ENCODE measurements at places on chromosomes 16 and 17.

DNA sequence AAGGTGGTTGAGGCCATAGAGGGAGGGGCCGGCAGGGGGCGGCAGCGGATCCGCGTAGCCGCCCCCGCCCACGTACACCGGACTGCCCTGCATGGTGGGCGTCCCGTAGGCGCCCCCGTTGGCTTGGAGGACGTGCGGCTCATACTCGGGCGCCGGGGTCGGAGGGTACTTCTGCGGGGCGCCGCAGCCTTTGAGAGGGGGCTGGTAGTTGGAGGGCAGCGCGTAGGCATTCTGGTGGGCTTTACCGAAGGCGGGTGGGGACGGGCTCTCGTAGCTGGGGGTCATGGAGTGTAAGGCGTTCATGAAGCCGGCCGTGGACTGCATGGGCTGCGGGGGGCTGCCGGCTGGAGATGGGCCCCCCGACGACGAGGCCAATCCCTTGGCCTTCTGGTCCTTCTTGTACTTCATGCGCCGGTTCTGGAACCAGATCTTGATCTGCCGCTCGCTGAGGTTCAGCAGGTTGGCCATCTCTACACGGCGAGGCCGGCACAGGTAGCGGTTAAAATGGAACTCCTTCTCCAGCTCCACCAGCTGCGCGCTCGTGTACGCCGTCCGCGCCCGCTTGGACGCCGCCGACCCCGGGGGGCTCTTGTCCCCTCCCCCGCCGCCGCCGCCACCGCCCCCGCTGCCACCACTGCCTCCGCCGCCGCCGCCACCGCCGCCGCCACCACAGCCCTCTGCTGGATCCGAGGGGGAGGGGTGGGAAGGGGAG lies 5.7 kb upstream of the HOXB2 start:
- DNase-seq, result no peak

DNA sequence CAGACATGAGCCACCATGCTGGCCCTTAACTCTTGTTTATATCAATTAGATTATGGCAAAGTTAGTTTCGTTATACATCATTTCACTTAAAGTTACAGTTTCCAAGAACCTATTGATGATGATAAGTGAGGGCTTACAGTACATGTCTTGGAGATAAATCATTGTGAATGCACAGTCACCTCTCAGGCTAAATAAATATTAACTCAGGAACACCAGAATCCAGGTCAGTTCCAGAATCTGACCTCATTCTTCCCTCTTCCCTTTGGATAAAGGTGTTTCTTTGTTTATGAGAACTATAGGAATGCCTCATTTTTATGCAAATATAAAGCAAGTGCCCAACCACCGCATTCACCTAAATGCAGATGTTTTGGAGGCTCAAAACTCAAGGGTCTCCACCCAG lies 48.4 kb upstream of the CRYM start:
- no peak for DNase-seq

GRCh38 chr17:68737761-68738443 lies 136.7 kb upstream of the FAM20A start:
- no peak for DNase-seq

GRCh38 chr16:85250147-85250463 lies 137.8 kb upstream of the CIBAR2 start:
- DNase-seq, result no peak

GRCh38 chr16:28217326-28217725 lies 5.6 kb upstream of the XPO6 start:
- DNase-seq, result no peak

DNA sequence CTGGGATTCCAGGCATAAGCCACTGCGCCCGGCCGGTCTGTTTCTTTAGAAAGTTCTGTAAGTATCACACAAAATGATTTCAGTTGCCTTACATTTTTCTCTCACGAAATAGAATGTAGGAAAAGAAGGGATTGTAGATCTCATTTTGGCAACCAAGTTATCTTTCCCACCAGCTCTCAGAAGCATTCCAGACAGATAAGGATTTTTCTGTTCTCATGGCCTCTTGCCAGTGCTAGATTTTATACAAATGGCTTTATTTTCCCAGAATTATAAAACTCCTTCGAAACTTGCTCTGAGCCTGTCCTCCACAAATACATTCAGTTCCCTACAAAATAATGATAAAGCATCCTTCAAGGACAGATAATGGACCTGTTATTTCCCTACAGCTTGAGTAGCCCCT lies 46.9 kb downstream of the LCMT1 start:
- no peak for DNase-seq

GRCh38 chr17:21077281-21077680 lies 34.5 kb upstream of the USP22 start:
- no peak for DNase-seq

GRCh38 chr17:55659661-55660060 lies 63.0 kb downstream of the TMEM100 start:
- DNase-seq, result no peak

DNA sequence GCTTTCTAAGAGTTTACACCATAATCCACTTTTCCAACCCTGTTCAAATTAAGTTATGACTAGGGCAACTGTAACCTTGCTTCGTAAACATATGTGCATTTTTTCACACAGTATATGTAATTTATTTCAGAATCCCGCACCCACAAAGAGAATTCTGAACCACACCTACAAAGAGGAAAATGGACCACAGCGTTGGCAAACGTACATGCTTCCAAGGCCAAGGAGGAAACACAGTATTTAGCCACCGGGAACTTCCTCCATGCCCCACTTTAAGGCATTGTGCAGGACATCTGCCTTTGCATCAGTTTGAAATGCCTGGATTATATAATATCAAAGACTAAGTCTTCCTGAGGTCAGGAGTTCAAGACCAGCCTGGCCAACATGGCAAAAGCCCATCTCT lies 2.1 kb downstream of the SPATA22 start:
- DNase-seq, result no peak

DNA sequence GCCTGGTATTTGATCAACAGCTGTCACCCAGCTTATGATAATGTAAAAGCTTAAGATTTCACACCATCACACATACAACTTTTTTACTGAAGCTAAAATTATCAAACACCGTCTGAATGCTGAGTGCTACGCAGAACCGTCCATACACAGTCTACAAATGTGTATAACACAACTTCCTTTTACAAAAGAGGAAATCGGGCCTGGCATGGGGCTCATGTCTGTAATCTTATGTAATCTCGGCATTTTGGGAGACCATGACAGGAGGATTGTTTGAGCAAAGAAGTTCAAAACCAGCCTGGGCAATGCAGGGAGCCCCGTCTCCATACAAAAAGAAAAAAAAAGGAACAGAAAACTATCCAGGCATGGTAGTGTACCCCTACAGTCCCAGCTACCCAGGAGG lies 19.6 kb upstream of the QRICH2 start:
- DNase-seq, result no peak

DNA sequence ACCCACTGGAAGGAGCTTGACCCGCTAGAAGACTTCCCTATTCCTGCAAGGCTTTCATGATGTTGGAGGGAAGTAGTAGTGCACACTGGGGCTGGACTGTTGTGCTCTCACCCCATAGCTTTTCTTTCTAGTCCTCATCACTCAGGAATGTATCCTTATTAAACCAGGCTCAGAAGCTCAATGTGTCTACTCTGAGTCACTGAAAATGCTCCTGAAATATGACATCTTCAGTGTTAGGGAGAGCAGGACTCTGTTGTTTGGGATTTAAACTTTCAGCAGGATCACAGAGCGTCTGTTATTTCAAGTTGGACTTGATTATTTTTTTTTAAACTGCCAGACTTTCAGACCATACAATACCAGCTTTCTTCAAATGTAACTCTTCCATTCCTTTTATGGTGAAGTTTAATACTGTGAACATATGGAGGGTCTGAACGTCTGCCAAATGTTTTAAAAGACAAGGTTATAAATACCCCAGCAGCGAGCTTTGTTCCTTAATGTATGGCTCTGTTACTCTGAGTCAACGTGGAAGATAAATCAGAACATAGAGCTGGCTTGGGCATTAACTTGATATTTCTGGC lies 257.5 kb downstream of the CDH11 start:
- no peak for DNase-seq

DNA sequence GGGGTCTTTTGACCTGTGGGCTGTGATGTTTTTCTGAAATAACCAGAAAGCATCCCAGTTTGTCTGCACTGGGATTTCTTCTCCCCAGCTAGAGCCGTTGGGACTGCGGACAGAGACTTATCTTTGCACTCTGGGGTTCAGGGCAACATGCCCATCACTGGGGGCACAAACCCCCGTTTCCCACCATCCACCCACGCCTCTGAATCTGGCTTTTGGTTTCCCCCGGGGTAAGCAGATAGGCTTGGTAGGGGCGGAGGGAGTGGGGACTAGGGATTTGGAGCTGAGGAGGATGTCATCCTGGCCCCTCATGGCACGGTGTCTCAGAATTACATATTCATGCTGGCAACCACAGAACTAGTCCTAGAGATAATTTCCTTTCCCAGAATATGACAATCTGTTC lies 68.6 kb downstream of the CCDC182 start:
- DNase-seq, result no peak

DNA sequence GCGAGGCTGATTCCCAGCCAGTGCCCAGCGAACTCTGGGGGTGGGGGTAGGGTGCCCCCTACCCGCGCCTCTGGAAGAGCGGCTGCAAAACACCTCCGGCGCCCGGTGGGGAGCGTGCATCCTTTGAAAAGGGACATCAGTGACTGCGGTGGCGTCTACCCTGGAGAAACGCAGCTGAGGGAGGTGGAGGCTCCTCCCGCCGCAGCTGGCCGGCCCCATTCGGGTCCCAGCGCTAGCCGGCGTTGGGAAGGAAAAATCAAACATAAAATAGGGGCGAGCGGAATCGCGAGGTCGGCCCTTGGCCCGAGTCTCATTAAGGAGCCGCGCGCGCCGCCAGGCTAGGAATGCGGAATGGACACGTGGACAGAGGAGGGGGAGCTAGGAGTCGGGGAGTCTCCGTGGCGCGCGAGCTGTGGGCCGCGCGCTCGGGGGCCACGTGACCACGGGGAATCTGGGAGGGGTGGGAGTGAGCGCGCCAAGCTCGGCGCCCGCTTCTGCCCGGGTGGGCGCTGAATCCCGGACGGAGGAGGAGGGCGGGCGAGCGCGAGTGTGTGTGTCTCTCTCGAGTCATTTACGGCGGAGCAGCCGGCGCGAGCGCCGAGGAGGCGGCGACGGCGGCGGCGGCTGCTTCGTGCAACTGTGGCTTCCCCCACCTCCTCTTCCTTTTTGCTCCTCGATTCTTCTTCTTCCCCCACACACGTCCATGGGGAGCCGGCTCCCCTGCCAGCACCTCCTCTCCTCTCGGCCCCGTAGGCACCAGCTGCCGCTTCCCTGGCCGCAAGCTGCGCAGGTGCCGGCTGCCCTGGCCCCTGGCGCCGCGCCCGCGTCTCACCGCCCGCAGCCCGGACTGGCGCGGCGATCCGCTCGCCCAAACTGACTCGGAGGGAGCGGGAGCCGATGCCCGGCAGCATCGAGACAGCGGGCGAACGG lies at the start of gene TMEM132E:
Gene TMEM132E (plus strand): TSS at position 566 of the 930 bp plus-strand sequence. CDS start 1,495 bp downstream, outside the sequence.
- no peak for DNase-seq

DNA sequence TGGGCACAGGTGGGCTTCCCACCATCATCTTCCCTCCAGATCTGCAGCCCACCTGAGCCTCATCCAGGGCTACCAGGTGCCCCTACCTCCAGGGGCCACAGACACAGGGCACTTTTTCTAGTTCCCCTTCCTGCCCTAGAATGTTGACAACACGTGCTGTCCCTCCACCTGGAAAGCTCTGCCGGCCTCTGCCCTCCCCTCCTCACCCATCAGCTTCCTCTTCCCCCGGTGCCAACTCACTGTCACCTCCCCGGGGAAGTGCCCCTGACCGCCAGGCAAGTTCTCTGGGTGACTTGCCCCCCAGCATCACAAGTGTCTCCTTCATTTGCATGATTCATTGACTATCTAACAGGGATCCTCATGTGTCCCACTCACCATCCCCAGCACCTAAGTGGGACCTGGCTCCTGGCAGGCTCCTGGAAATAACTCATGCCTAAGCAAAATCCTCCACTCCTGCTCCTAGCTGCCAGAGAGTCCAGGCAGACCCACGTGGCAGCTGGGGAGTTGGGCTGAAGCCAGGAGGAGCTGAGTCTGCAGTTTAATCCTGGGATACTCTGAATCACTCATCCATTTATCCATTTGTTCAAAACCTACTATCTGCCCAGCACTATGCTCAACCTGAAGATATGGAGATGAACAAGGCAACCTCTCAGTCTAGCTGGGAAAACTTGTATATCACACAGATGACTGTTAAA lies 304.4 kb downstream of the FOXL1 start:
- DNase-seq, result no peak

- no peak for DNase-seq
Measured at GRCh38 chr17:13537167-13537731, 64.5 kb downstream of the HS3ST3A1 start.

DNA sequence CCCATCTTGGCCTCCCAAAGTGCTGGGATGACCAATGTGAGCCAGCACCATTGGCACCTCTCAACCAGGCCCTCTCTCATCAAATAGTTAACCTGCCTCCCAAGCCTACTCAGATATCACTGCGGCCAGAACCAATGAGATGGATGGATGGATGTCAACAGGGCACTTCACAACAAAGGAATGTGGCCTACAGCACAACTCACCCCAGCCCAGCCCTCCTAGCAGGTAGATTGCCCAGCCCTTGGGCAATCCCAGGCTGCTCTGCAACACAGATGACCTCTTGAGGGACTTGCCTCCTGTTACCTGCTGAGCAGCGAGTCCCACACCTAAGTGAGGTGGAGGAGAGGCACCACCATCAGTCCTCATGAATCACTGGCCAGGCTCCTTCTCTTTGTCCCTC lies 22.6 kb upstream of the KIFC3 start:
- DNase-seq, result no peak

- no peak for DNase-seq
Measured at GRCh38 chr17:5033352-5034015, 1.7 kb downstream of the SLC52A1 start.

GRCh38 chr16:79071424-79071823 lies 529.1 kb downstream of the MAF start:
- no peak for DNase-seq

DNA sequence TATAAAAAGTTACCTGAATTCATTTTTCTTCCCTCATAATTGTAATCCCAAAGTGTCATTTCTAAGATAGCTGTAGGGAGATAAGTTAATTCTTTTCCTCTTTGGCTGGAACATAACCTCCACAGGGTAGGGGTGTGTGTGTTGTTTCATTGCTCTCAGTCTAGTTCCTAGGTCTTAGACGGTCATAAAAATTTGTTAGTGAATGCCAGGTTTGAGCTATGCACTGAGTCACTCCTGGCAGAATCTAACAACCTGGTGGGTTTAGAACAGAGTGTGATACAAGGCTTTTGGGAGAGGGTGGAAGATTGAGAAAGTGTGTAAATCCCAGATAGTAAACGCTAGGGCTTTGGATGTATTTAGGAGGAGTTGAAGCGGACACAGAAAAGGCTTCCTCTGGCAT lies 894 bp upstream of the PHKG2 start:
- DNase-seq, result no peak

GRCh38 chr16:146646-147045 lies 5.8 kb upstream of the HBZ start:
- DNase-seq, result no peak

DNA sequence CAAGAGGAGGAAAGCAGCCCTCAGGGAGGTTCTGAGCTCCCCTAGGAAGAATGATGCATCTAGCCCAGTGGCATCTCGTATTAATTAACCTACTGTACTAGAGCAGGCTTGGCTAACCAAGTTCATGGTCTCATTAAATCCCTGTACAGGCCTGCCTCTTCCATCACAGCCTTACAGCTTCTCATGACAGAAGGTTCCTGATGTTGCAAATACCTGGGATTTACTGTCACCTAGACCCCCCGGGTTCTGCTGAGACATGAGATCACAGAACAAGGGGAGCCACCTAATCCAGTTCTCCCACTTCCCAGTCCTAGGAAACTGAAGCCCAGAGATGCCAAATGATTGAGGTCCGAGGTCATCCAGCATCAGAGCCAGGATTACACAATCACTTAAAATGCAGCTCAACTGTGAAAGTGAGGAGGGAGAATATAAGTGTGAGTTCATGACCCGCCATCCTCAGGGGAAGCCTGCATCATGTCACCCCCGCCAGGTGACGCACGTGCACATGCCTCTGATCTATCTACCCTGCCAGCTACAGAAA lies 23.9 kb downstream of the ACLY start:
- DNase-seq, result no peak
